T-helper 2 cell treated with Interferon-gamma antibody and Interleukin-4, amounts not matched to agents 5 μg/mL and 100 μg/mL, for 36 hours (primary cell): ENCODE measurements at places on chromosomes 13 and 19.
A peak's percentile ranks its signal among the peaks of the same experiment; 100 is the strongest.

DNA sequence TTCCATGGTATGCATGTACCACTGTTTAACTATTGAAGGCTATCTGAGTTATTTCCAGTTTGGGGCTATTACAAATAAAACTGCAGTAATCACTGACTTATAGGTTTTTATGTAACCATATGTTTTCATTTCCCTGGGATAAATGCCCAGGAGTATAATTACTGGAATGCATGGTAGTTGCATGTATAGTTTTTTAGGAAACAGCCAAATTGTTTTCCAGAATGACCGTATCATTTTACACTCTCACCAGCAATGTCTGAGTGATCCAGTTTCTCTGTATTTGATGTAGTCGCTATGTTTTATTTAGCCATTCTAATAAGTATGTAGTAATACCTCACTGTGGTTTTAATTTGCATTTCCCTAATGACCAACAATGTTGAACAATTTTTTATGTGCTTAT lies 42.0 kb downstream of the CYSLTR2 start:
- no peak for DNase-seq

GRCh38 chr13:32116210-32116609 lies 84.6 kb downstream of the FRY start:
- DNase-seq, result no peak

DNA sequence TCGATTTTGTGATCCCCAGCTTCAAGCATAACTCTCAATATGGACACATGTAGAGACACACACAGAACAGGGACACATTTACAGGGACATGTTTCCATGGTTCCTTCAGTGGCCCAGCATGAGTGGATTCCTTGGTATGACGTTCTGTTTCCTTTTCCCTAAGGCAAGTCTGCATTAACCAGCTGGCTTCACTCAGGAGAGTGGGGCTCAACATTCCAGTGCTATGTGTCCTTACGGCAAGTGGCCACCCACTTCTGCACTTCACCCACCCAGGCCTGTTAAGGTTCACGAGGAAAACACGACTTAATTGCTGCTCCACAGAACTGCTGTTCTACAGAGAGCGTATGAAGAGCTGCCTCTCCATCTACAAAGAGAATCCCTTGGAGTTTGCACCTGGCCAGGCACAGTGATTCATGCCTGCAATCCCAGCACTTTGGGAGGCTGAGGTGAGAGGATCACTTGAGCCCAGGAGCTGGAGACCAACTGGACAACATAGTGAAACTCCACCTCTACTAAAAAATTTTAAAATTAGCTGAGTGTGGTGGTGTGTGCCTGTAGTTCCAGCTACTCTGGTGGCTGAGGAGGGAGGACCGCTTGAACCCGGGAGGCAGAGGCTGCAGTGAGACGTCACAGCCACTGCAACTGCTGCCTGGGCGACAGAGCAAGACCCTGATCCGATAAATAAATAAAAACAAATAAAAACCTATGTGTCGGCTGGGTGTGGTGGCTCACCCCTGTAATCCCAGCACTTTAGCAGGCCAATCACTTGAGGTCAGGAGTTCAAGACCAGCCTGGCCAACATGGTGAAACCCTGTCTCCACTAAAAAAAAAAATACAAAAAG lies 32.5 kb downstream of the BRD4 start:
- DNase-seq, result no peak

DNA sequence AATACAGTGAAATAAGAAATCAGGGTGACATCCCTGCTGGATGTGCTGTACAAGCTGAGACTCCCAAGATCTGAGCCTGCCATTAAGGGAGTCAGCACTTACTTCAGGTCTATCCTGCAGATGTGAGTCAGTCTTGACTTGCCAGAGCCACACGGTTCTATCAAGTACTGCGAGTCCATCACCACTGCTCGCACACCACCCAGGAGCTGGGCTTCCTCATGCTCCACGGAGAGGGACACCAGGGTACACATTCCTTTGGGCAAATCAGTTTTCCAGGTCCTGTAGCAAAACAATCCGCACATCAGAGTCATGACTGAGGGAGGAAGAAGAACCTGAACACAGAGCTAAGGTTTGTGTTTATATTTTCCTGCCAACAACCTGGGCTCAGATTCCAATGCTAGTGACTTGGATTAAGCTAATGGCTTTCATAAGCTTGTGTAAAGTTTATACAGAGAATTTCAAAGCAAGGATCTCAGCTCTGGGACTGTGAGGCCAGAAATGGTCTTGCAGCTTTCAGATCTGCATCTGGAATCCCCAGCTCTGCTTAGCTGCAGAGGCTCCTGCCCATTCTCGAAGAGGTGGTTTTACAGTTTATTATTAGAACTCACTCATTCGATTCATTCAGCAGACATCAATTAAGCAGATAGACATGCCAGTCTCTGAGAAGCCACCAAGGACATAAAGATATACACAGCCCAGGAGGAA lies 90.6 kb downstream of the KL start:
- DNase-seq, result no peak

- DNase-seq, result no peak
Observed at GRCh38 chr13:90395348-90395747, 952.1 kb upstream of the MIR17HG start.

GRCh38 chr13:30735025-30735871 lies at the start of gene ALOX5AP:
ALOX5AP (plus strand) TSS chr13:30735543; CDS start chr13:30735606, 63 bp downstream.
- no peak for DNase-seq

DNA sequence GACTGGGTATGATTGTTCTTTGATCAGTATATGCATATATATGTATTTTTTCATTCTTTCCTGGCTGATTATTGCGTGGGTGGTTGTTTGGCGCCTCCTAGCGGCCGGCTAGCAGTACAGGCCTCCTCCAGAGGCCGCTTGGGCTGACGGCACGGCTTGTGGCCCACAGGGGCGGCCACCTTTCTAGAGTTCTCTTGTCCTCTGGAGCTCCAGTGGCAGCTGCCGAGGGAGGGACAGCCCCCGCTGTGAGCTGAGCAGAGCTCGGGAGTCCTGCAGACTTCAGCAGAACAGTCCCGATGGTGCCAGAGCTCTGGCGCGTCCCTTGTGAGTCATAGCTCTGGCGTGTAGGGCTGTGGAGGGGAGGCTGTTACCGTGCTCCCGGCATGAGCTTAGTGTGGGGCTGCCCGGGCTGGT lies 22.5 kb upstream of the ZNF429 start:
- peak; percentile 13 for DNase-seq

DNA sequence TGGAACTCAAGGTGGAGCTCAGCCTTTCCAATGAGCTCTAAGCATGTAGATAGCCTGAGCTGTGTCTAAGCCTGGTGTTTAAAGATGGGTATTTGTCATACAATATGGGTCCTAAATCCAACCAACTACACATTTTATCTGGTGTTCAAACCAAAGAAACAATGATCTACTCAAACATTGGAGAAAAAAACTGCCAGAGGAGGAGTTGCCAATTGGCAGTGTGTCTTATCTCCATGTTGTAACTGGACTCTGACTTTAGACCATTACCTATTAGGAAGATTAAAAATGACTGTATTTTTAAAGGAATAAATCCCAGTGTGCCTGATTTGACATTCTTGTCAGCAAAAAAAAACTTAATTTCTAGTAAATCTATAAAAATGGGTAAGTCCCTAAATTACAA lies 96.3 kb downstream of the COG6 start:
- no peak for DNase-seq

GRCh38 chr13:20359335-20359734 lies 127.2 kb upstream of the GJB6 start:
- DNase-seq, result peak; percentile 10

DNA sequence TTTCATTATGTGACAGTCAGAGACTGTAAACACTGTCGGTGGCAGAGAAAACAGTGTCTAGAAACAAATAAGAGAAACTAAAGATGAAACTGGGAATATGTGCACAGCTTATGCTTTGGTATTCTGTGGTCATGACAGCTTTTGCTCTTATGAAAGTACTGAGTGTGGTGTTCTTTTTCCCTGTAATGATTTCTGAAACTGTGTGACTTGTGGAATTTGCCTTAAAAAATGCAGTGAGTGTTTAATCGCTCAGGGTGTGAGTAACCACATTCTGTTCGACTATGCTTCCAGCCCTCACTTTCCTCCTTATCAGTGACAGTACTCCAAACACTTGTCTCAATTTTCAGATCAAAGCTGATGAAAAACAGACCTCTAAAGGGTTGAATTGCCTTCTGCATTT lies 66.9 kb upstream of the DIAPH3 start:
- DNase-seq, result no peak

GRCh38 chr13:78131811-78132210 lies 213.2 kb upstream of the EDNRB start:
- DNase-seq, result no peak

GRCh38 chr19:46481947-46482346 lies 10.6 kb upstream of the PNMA8A start:
- DNase-seq, result no peak

DNA sequence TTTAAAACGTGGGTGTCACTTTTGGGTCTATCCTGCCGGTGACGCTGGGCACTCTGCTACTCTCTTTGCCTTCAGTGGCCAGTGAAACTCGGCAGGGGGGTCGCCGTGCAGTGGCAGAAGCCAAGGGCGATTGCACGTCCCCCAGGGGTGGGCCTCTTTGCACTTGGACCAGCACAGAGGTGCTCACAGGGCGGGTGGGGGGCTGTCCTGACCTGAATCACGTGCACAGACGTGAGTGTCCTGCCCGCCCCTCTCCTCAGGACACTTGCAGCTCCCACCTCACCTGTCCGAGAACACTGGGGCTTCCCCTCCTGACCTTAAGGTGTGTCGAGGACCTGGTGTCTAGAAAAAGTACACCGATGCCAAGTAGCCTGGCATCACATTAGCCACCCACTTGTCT lies 16.1 kb downstream of the COL4A1 start:
- no peak for DNase-seq

- peak; percentile 98 for DNase-seq
Observed at GRCh38 chr19:12789904-12790619, 1.2 kb upstream of the JUNB start.

- DNase-seq, result no peak
Observed at GRCh38 chr13:40609972-40610726, 56.3 kb downstream of the FOXO1 start.

DNA sequence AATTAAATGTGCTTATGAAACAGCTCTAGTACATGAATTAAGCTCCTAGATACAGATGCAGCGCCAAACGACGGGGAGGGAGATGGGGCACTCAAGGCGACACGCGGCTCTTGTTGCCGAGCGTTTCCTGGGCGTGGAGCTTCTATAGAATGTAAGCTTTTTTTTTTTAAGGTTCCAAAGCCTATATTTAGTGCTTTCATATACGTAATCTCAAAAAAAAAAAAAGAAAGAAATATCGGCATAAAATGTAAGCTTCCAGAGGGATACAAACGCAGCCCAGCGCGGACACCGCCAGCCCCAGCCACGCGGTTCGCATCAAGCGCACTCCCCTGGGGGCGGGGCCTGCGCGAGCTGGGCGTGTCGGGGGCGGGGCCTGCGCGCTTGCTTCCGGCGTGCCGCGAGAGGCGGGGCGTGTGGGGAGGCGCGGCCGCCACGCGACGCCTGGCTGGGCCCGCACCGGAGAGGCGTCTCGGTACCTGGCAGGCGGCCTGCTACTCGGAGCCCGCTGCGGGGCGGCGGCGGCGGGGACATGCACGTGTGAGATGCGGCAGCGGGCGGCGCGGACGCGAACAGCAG lies at the start of gene URI1:
URI1 (plus strand) TSS at position 412 of the 576 bp plus-strand sequence. CDS start 309 bp downstream, outside the sequence.
- DNase-seq, result peak; percentile 91

- DNase-seq, result no peak
Observed at GRCh38 chr13:30920162-30920909, 12.1 kb upstream of the TEX26 start.

DNA sequence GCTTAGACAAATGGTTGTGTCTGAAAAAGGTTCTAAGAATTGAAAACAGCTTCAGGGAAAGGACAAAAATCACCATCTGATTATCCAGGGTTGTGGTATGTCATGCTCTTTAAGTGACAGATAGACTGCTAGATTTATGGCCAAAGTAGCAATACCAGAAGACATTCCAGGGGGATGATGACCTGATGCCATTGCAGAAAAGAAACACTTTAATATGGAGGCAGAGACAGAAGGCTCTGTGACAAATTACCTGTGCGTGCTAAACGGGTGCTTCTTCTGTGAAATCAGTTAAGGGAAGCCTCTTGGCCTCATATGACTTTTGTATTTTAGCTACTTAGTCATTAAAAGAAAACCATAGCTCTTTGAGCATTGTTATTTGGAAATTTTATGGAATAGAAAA lies 144.3 kb upstream of the RNF113B start:
- DNase-seq, result no peak

GRCh38 chr19:51602189-51602854 lies 27.9 kb downstream of the SIGLEC5 start:
- DNase-seq, result no peak

- DNase-seq, result no peak
Observed at GRCh38 chr13:76036176-76036575, 400.0 kb downstream of the LMO7 start.

- no peak for DNase-seq
Observed at GRCh38 chr13:112596235-112596634, 8.3 kb upstream of the TUBGCP3 start.

DNA sequence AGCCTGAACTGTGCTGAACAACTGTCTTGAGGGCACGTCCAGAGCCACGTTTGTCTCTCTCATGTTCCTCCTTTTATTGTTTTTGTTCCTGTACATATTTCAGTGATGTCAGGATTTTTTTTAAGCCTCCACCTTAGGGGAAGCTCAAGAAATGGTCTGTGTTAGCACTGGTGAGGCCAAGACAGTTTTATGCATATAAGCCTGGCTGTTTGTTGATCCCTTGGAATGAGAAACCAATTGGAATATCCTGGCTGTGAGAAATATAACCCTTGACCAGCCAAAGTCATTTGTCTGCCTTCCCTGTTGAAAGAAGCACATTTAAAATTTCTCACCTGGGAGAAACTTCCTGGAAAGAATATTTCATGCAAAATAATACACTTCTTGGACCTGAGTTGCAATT lies 115.8 kb downstream of the DNAJC15 start:
- no peak for DNase-seq

- DNase-seq, result no peak
Observed at GRCh38 chr19:50293263-50294004, 35.7 kb downstream of the KCNC3 start.

DNA sequence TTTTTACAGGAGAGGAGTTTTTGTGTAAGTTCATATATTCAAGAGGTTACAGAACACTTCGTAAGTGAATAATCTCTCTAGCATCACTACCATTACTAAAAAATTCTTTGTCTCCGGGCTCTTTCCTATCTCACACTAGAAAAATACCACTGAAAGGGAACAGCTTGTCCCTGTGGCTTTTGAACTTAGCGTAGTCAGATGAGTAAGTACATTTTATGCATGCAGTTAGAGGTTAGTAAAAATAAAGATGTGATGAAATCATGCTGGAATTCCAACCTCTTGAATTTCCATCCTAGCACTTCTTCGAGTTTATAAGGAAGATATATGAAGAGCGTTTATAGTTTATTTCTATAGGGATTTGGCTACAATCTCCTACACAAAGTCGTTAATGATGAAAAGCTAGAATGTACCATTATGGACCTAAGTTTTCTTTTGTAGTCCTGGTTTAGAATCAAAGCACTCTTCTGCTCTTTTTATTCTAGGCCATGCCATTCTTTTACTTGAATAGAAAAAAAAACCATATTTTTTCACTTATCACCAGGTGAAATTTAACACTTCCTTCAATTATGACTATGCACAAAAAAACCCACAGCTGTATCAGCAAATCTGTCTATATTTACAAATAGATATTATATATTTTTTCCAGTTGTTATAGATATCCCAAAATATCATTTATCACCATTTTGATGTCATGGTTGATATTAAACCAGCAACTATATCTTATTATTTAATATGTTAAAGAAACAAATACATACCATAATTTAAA lies 139.9 kb upstream of the PCDH9 start:
- DNase-seq, result no peak
